Suppressor macrophage treated with lipopolysaccharide for 1 hour (primary cell): ENCODE measurements at places on chromosomes 11 and 22.
A peak's percentile ranks its signal among the peaks of the same experiment; 100 is the strongest.

DNA sequence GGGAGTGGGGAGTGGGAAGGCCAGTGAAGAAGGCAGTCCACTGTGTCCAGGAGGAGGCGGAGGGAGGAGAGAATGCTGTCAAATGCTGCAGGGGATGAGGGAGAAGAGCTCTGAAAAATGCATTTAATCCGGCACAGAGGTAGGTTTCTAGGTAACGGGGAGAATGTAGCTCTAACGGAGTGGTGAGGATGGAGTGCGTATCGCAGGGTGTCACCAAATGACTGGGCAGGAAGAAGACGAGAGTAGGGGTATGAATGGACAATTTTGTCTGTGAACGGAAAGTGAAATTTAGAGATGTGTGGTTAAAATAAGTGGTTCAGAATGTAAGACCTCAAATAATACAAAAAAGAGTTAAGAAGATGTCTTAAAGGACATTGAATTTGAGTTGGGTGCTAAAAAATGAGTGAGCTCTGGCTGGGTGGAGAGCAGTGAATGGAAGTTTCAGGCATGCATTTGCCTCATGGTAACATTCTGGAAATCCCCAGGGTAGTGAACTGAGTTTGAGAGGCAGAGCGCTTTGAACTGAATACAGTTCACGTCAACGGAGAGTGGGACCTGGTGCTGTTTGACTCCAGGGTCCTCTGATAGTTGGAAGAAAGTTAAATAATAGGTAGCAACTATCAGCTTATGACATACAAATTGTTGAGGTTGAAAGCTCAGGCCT is 81.3 kb upstream of the CADM1 start:
- DNase-seq = no peak

- DNase-seq = no peak
Observed at GRCh38 chr11:71213696-71214552, 38.5 kb downstream of the SHANK2 start.

DNA sequence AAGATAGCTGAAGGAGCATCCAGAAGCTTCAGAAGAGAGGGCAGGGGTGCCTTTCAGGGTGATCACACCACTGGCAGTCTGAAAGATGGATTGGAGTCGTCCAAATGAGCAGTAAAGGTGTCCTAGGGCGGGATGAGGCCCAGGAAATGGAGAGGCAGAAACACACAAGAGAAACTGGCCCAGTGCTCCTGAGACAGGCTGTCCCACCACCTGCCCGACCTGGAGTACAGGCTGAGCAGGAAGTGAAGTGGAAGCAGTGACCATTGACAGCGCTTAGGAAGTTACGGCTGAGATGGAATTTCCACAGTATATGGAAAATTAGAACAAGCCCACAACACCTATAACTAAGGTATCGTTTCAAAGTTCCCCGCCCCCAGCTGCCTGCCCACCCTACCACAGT is 16.1 kb downstream of the EIF3F start:
- no peak for DNase-seq

GRCh38 chr11:102868339-102868738 is 6.4 kb downstream of the MMP12 start:
- no peak for DNase-seq

DNA sequence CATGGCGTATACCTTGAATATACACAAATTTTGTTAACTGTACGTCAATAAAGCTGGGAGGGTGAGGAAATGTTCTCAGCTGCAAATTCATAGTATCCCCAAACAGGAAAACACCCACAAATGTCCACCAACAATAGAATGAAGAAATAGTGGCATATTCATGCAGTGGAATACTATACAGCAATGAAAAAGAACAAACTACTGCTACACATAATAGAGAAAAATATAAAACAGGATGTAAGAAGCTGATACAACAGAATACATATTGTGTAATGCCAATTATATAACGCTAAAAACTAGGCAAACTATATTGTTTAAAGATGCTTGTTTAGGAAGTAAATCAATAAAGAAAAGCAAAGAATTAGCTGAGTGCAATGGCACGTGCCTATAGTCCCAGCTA is 81.5 kb downstream of the SIK3 start:
- DNase-seq = no peak

- DNase-seq = peak; percentile 48
Observed at GRCh38 chr11:111540114-111540936, at the start of gene LAYN. LAYN (plus strand) TSS chr11:111540720; CDS start chr11:111540844, 124 bp downstream.

DNA sequence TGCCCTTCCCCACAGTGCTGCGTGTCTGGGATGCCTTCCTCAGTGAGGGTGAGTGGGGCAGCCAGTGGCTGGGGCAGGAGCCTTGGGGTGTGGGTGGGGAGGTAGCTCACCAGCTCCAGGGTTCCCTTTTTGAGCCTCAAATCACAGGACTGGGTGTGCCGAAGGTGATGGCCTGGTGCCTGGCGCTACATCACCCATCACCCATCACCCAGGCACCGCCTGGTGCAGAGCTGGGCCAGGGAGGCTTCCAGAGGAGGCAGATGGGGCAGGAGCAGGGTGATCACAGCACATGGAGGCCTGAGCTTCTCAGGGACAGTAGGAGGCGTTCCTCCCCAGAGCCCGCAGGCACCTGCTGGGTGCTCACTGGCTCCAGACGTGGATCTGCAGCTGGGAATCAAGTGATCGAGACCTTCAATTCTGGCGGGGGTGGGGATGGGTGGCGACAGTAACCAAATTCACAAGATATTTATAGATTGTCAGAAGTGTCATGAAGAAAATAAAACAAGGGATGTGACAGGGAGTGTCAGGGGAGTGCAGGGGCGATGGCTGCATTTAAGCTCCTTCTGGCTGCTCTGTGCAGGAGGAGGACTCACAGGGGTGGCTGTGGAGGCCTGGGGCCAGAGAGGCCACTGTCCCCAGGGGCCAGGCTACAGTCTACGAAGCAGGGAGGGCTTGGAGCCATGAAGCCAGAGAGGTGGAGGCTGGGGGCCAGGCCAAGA is 3.2 kb downstream of the TBC1D10C start:
- DNase-seq = no peak

DNA sequence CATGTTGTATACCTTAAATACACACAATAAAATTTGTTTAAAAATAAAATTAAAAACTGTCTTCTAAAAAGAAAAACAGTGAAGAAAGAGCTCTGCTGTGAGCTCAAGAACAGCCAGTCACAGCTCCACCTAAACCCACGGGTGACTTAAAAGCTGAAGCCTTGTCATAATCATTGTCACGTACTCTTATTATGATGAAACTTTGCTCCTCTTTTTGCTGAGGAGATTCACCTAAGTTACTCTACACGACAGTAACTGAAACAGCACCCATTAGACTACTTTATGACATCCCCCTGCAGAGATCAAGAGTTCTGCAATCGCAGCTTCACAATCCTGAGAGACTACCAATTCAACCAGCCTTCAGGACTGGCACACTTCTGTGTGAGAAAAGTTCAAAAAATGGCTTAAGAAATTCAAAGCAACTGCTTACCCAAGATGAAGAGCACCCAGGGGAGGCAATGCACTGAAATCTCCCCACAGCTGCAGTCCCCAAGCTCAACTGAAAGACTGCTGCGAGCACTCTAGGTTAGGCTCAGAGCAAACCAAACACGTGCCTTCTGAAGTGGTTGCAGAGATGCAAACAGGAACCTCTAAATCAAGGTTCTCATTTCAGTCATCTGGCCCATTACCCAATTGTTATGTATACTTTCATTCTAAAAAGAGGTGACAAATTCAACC is at the start of gene JAML:
JAML (minus strand) TSS at position 501 of the 678 bp plus-strand sequence. CDS start 10,145 bp downstream, outside the sequence.
- DNase-seq = peak; percentile 63

- no peak for DNase-seq
Observed at GRCh38 chr11:108752297-108752751, 87.5 kb downstream of the DDX10 start.

DNA sequence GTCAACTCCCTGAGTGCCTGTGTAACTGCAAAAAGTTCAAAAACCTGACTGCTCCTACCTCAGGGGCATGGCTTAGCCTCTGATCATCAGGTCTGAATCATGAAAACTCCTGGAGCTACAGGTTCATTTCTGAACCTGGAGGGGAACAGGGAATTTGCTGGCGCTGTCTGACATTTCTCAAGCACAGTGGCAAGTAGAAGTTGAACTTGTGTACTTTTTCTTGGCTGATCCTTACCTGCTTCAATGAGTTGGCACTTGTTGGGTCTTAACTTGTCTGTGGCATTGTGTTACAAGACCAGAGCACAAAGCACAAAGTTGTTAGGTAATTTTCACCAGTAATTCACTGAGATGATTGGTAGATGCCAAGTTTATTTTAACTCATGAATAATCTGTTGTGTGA is 3.3 kb downstream of the TMEM109 start:
- no peak for DNase-seq

GRCh38 chr22:28792491-28793383 is 7.6 kb downstream of the XBP1 start:
- DNase-seq = no peak

GRCh38 chr22:17446698-17447097 is 77.4 kb downstream of the CECR2 start:
- no peak for DNase-seq

- no peak for DNase-seq
Observed at GRCh38 chr11:38900211-38900610, 2302.2 kb upstream of the RAG2 start.

- peak; percentile 74 for DNase-seq
Observed at GRCh38 chr11:124746621-124747243, 5.3 kb downstream of the VSIG2 start.

GRCh38 chr22:31943206-31943977 is 943 bp upstream of the YWHAH start:
- DNase-seq = no peak

DNA sequence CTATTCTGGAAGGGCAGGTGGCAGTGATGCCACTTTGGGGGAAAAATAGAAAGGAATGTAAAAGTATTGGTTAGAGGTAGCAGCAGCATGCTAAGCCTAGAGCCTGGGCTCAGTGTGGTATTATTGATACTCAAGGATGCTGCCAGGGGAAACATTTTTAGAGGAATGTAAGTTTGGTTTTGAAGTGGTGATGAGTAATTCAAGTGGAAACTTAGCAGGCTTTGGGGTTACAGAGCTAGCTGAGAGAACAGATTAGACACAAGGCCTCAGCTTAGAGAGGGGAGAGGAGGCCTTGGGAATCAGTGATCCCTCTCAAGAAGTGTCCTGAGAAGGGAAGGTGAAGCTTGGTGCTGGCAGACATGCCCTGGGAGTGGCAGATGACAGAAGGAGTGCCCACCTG is 32.9 kb upstream of the DDI1 start:
- DNase-seq = no peak

DNA sequence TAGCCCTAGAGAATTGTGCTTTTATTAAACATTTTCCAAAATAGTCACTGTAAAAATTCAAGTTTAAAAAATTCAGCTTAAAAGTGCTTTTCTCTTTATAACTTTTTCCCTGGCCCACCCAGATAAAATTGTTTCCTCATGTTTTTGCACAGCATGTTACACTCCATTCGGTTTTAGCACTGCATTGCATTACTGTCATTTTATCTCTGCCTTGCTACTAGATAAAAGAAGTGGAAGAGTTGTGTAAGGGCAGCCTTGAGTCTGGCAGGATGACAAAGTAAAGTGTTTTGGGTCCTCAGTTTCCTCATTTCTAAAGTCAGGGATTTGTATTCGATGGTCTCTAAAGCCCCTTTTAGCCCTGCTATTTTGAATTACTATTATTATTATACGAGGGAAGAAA is 99.8 kb downstream of the ATM start:
- no peak for DNase-seq

GRCh38 chr11:67273260-67273990 is 7.2 kb downstream of the GRK2 start:
- peak; percentile 46 for DNase-seq

- peak; percentile 78 for DNase-seq
Observed at GRCh38 chr11:102489186-102490145, 36.9 kb upstream of the TMEM123 start.

DNA sequence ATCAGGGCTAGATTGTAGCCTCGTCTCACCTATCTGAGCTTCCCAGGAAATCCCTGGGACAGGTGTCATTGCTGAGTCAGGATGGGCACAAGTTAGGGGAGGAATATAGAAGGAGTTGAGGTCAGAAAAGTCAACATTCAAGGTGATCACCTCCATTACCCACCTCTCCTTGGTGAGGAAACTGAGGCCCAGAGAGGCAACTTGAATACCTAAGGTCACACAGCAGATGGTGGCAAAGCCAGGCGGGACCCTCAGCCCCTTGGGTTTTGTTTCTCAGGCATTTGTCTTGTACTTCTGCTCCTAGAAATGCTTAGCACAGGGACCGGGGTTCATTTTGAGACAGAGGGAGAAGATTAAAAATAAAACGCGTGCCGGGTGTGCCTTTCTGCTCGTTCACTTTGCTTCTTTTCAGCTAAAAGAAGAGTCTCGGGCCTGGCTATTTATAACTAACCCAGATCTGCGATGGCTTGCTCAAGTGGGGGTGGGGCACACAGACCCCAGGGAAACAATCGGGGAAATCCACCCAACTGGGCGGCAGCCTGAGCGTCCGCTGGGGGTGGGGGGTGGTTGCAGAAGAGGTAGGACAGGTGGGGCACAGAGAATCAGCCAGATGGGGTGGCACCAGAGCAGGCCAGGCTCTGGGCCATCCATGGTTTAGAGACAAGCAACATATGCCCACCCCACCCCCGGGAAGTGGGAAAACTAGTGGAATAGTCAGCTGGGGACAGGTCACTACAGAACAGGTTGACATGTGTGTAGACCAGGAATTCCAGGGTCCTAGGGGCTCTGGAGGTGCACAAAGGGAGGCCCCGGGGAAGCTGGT is 3.9 kb upstream of the GNAZ start:
- DNase-seq = no peak

DNA sequence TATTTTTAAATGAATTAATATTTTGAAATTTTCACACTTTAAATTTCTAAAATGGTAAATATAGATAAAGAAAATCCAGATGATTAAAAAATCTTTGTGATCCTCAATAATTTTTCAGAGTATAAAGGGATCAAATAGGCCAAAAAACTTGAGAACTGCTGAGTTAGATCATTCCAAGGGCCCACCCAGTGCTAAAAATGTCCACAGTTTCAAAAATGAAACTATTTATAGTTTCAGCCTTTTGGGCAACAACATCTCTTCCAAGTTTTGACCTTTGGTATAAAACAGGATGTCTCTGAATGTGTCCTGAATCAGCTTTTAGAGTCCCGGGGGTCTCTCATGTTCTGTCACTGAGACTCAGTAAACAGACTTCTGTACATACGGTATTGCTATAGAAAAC is 20.9 kb upstream of the BAIAP2L2 start:
- no peak for DNase-seq

GRCh38 chr11:117830674-117831351 is 6.3 kb upstream of the FXYD2 start:
- peak; percentile 54 for DNase-seq

DNA sequence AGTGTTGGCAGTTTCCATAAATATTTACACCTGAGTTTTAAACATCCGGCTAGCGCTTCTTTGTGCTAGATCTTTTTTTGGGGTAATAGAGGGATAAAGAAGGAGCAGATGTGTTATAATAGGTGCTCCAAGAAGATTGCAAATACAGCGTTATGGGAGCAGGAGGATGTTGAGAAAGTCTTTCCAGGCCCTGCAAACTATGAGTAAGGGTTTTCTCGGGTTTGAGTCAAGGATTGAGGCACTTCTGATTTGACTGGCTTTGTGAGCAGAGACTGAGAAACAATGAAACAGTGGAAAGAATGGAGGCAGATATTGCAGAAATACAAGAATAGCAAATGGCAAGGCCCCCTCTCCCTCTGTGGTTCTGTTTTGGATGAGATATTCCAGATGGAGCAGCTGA is 155.0 kb upstream of the TIMP3 start:
- DNase-seq = no peak

GRCh38 chr11:32562839-32563599 is 20.6 kb upstream of the EIF3M start:
- DNase-seq = no peak
